T-cell (primary cell): ENCODE measurements at places on chromosomes 2 and 18.

- no peak for DNase-seq
Measured at GRCh38 chr2:136232456-136233172, 114.7 kb upstream of the CXCR4 start.

DNA sequence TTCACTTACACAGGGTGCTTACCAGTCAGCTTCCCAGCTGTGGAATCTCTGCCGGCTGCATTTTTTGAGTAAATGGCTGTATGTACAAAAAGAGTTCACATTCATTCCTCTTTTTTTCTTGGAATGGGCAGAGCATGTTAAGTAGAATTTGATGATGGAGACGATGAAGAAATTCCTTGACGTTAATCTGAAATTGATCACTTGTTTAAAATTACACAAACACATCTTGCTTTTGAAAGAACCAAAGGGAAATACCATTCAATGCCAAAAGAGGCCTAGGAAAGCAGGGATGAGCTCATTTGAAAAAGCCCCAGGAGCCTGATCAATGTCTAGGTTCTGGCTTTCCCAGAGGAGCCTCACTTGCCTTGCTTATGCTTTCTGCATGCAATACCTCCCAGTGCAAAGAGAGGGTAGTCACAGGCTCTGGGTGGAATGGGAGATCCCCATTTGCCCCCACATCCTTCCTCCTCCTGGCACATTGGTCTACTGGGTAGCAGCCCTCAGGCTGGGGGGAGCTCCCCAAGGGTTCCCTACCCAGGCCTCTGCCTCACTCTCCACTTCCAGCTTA lies 12.3 kb upstream of the SMAD7 start:
- DNase-seq, result no peak

- no peak for DNase-seq
Measured at GRCh38 chr18:53790786-53791185, 433.7 kb downstream of the MBD2 start.

DNA sequence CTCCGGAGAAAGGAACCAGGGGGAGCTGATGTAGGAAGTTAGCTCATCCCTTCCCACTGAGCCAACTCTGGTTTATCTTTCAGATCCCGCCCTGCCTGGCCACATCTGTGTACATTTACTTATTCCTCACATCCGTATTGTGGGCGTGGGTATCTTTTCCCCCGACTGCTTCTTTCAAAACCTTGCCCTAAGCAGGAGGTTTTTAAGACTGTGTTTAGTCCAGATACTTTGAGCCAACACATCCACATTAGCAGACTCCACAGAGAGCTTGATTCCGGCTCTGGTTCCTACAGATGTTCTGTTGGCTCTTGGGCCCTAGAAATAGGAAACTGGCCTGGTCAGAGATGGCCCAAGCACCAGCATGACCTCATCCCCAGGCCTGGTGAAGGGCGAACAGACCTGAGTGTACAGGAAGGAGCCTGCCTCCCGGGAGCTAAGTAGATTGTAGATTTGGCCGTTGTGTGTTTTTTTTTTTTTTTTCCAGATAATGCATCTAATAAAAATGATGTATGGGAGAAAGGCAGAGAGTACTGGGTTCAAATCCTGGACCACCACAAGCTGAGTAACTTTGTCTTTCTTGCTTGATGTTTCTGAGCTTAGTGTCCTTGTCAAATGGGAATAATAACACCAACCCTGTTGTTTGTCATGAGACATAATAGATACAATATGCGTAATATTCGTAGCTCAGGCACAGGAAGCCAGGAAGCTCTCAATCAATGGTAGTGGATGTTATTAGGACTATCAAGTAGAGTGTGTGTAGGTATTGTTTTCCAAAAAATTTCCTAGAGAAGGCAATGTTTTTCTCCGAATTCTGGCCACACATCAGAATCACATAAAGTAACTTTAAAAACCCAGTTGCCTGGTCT lies 92.3 kb downstream of the PRKCE start:
- no peak for DNase-seq

GRCh38 chr2:97996679-97997078 lies 931 bp upstream of the TMEM131 start:
- DNase-seq, result no peak

DNA sequence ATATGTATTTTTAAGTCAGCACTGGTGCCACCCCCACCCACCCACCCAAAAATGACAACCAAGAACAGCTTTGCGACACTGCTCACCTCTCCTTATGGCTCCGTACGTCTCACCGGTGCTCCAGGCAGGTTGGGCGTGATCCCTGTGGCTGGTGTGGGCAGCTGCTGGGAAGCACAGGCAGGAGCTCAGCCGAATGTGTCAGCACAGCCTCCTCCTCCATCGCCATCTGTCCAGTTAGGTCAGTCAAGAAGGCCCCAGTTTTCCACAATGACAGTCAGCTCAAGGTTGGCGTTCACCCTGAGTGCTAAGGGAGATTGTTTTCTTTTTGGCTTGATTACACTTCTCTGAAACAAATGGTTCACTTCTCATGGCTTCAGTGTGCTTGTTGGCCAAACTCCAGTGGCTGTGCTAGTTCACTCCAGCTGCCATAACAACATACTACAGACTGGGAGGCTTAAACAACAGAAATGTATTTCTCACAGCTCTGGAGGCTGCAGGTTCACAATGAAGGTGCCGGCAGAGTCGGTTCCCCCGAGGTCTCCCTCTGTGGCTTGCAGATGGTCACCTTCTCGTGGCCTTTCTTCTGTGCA lies 30.2 kb downstream of the AMER3 start:
- no peak for DNase-seq
